ENCODE measurements at places on chromosomes 12 and 14.

GRCh38 chr14:56118611-56119181, 485 bp downstream of the PELI2 start:
- no peak for DNase-seq

- peak; percentile 41 for DNase-seq
Observed at GRCh38 chr12:121697093-121697698, 15.4 kb upstream of the TMEM120B start.

DNA sequence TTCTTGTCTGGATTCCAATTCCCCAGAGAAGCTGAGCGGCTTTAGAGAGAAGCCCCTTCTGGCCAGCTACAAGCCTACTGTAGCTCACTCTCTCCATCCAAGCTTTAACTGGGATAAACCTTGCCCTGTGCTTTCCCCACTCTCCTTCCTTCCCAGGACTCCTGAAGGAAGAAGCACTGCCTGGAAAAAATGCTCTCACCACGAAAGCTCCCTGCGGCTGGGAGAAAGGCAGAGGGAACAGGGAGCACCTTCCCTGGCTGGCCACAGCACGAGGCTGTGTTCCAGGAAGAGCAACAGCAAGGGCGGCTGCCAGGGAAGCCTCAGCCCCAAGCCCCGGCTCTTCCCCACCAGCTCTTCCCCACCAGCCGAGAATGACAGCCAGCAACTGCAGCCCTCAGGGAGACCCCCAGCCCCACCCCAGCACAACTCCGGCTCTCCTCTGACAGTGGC, 40.8 kb upstream of the PNMA1 start:
- no peak for DNase-seq

DNA sequence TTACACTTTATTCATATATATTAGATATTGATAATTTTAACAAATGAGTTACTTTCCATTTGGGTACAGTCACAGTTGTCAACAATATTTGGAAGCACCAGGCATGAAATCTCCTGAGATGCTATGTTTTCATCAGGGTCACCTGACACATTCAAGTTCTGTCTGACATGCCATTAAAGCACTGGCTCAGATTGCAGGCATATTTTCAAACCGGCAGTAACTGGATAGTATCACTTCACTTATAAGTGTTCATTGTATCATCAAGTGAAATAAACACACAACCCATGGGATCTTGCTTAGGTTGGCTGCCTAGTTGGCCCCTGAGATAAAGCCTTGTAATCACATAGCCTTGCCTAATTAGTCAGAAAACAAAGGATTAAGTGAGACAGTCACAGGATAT, 4.8 kb downstream of the IFNG start:
- DNase-seq: peak; percentile 42

- DNase-seq: no peak
Observed at GRCh38 chr14:30242744-30243143, 315.1 kb upstream of the PRKD1 start.

- DNase-seq: no peak
Observed at GRCh38 chr14:104820669-104821228, 19.8 kb downstream of the ZBTB42 start.

DNA sequence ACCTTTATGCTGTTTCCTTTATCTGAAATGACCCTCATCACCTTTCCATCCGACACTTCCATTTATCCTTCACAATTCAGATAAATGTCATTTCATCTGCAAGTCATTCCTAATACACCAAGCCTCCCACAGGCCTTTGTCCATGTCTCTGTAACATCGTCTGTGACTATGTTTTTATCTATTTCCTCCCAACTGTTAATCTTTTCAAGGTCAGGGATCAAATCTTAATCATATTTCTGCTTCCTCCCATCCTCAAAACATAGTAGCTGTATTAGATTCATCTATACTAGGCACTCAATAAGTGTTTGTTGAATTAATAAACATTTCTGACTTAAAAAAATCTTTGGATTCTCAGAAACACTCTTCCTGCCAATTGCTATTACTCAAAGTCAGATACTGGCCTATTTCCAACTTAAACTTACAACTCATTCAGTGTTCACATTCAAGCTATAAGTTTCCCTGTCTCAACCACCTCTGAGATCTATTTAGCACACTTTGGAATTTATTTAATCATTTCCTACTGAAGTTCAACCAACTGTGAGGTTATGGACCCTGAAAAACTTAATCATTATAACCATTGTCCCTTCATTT, 100.2 kb upstream of the ALX1 start:
- no peak for DNase-seq

DNA sequence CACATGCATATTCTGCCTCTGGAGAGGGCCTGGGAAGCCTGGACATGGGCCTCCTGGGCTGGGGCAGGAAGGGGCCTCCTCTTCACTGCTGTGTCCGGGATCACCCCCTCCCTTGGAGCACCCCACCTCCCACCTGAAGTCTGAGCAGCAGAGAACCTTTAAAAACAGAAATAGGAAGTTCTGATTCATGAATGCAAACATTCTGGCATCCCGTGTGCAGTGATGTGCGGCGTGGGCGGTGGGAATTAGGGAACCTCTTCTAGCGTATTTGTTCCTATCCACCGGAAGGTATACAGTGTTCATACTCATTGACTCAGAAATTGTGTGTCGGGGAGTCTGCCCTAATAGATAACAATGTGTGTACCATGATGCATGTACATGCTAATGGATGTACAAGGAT, 46.2 kb downstream of the C14orf132 start:
- no peak for DNase-seq

DNA sequence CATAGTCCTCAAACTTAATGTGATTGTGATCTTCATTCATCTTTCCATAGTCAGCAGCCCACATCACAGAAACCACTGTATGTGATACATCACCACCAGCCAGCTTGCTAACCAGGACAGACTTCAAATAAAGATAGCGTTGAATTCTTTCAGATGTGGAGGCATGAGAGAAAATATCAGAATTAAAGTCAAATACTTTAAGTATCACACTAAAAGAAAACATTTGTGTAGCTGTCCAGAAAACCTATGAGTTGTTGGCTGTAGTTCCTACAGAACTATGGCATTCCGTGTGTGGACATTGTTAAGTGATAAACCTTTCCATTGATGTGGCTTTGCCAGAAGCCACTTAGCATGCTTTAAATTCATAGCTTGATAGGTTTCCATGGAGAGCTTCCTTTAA, 105.1 kb downstream of the LLPH start:
- no peak for DNase-seq

DNA sequence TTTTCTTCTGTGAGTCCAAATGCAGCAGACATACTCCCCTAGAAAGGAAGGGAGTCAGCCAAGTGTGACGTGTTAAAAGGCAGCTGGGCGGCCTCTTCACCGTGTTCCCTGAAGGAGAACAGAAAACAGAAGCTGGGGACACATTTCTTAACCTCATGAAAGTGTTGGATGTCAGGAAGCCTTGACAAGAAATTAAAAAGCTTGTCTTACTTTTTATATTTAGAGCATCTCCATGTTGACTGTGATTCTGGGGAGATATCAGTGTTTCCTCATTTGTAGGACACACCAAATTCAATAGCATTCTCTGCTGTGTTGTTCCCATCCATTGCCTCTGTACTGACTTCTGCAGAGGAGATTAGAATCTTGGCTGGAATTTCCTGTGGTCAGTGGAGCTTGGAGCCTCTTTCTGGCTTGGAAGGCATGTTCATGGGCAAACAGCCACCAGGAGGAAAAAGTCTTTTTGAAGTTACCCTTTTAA, 93.7 kb downstream of the RMST start:
- DNase-seq: no peak

DNA sequence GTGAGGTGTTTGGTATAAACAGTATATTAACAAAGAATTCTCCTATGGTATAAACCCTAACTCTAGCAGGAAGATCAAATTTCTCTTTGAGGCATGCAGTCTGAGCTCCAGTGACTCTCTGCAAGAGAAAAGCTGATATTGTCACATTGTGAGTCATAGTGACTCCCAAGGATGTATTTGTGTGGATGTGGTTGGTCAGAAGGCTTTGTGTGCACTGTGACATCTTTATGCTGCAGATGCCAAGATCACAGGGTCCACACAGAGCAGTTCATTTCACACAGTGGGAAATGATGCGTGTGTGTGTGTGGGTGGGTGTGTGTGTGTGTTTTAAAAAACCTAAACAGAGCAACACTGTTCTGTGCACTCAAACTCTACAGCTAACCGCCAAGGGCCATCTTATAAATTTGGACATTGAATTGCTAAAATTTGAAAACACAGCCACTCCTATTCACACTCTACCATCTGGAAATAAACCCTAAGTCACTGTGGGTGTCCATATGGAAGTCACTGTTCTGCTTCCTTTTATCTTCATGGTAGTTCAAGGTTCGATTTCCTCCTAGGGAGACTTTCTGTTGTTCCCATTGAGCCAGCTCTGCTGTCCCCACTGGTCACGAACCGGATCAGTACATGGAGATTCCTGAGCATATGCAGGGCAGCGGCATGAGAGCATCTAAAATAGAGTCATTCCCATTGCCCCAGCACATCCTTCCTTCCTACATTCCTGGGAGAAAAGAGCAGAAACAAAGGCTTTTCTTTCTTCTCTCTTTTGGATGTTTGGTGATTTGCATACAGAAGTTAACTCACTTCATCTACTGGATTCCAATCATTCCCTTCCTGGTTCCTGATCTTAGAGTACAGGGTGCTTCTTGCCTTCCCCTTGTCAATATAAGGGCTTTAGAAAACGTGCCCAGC, 727.6 kb downstream of the DIO2 start:
- DNase-seq: peak; percentile 32

GRCh38 chr12:58728397-58728796, 191.9 kb downstream of the LRIG3 start:
- DNase-seq: no peak
